ENCODE measurements at places on chromosomes 13 and 19.

- no peak for DNase-seq
Observed at GRCh38 chr19:27762933-27763332, 1450.0 kb downstream of the UQCRFS1 start.

DNA sequence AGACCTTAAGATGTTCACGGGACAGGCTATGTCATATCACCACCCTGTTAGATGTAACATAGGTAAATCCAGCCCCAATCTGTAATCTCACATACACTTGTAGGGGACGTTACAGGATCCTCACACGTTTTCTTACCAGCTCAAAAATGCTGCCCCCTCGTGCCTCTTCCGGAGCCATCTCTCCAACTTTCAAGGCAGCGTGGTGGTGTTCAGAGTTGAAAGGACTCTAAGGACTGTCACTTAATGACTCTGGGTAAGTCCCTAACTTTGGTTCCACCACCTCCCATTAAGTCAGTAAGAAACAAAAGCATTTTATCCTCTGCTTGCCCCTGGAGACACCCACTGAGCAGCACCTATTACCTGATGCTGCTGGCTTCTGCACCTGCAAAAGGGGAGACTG lies 4.4 kb downstream of the MED26 start:
- no peak for DNase-seq

DNA sequence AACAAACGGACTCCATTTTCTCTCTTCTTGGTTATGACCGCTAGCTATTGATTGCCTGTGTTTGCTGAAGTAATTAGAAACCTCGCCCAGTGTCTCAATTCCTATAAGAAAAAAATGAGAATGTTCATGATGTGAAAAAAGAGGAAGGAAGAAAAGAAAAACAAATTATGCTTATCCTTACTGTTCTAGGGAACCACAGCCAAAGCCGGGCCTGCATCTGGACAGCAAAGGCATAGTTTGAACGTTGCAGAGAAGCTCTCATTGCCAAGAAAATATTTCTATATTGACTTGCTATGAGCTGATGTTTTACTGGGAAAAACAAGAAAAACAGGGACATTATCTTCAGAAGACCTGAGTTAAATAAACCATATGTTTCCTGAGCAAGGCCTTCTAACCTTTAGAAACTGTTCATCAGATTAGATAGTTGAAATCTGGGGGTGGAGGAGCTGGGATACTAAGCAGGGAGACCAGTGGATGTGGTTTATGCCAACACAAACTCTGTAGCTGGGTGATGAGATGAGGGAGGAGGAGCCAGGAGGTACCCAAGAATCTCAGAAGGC lies 55.0 kb downstream of the EFNB2 start:
- DNase-seq: no peak

DNA sequence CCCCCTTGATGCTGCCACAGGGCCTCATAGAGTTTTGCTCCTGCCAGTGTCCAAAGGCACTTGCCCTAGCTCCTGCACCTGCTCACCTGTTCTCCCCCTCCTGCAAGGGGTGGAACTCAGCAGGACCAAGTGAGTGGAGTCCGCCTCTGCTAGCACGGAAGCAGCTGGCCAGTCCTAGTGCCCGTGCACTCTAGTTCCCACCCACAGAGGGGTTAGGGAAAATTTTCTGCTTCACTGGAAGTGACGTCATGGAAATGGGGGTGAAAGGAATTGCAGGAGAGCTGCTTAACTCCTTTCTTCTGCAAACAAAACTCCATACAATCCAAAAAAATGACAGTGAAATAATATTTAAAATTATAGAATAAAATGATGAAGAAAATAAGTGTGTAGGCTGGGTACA lies 609.7 kb upstream of the SLITRK1 start:
- DNase-seq: no peak

- DNase-seq: no peak
Observed at GRCh38 chr13:50671497-50671850, 172.0 kb downstream of the DLEU7 start.

DNA sequence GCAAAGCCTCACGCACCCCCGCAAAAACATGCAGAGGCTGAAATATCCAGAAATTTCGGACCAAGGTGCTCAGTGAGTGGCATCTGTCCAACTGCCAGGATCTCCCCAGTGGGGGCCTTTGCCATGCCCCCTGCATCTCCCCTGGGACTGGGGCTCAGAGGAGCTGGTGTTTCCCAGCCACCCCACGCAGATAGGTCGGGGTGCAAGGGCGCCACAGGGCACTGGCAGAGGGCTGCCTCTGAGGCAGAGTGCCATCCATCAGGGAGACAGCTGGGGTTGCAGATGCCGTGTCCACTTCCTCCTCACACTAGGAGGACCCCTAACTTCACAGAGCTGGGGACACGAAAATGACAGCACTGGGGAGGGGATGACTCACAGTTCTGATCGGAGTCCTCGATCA lies 26.3 kb downstream of the IZUMO4 start:
- DNase-seq: no peak

All from cortex of kidney (tissue), 1 donor.